ENCODE measurements at places on chromosomes 7 and 10.

GRCh38 chr10:78777466-78777865 is 291.3 kb upstream of the ZMIZ1 start:
- DNase-seq, result no peak

GRCh38 chr10:11608159-11609013 is 3.1 kb downstream of the USP6NL start:
- DNase-seq, result no peak

DNA sequence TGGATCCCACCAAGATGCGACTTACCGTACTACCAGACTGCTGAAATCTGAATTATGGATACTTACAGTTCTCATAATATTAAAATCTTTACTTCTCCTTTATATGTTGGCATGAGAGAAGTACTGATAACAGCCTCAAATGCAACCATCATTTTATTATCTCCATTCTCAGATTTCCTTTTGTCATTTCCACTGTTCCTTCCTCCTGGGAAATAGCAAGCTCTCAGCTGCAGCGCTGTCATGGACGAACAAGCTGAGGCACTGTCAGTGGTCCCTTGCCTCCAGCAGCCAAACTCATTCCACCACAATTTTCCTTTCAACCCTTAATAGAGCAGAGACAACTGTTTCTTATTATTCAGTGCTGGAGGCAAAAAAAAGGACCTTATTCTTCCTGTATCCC is 478.4 kb downstream of the ARL4A start:
- DNase-seq, result no peak

GRCh38 chr10:29595636-29596225 is 39.0 kb downstream of the SVIL start:
- DNase-seq, result no peak

DNA sequence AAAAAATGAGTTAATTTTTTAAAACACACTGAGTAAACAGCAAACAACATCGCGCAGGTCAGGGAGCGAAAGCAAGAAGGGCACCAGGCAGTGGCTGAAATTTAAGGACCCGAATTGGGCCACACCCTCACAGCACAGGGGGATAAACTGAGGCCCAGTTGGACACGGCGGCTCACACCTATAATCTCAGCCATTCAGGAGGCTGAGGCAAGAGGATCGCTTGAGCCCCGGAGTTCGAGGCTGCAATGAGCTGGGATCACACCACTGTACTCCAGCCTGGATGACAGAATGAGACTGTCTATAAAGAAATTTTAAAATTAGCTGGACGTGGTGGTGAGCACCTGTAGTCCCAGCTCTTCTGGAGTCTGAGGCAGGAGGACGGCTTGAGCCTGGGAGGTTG is 69.6 kb downstream of the PDGFA start:
- no peak for DNase-seq

DNA sequence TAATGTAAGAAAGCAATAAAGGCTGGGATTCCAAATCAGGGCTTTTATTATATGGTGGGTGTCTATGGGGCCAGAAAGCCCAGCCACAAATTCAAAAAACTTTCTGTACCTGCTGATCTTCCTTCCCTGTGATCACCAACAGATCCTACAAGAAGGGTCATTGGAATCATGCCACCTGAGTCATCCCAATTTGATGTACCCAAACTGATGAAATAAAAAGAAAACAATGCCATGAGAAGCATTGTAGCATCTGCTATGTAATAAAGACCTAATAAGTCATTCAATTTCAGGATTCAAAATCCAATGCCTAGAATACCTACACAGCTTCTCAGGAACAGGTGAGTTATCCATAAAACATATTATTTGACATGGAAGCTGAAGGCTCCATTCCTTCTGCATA is 228.8 kb downstream of the DKK1 start:
- DNase-seq, result no peak

- DNase-seq, result no peak
Observed at GRCh38 chr7:143381427-143382125, 431 bp downstream of the ZYX start.

DNA sequence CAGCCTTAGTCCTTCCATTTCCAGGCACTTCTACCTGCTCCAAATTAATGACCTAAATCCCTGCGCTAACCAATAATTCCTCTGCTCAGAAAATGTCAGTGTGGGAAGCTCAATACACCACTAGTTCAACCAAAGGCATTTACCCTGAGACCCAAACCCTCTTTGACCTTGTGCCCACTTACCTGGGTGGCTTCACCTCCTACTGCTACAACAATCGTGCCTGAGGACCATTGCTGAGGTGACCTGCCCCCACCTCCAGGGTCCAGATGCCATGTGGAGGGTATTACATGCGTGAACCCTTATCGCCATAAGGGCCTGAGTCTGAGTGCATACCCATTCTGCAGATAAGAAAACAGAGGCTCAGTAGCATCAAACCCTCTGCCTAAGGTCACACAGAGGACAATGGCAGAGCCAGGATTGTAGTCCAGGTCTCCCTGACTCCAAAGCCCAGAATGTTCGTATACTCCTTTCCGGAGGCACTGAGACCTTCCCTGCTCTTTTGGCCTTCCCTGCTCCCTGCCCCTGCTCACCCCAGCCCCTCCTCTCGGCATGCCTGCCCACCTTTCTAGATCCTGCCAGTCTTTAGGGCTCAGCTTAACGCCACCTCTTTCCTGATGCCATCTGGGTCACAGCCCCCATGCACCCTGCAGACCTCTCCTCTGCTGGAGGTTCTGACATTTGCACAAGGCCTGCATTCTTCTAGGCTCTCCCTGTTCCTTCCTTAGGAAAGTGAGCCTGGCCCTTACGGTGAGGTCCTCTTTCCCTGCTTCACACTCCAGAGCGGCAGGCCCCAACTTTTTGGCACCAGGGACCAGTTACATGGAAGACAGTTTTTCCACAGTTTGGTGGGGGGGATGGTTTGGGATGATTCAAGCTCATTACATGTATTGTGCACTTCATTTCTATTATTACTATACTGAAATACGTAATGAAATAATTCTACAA is 94.9 kb downstream of the CHST15 start:
- DNase-seq, result no peak

DNA sequence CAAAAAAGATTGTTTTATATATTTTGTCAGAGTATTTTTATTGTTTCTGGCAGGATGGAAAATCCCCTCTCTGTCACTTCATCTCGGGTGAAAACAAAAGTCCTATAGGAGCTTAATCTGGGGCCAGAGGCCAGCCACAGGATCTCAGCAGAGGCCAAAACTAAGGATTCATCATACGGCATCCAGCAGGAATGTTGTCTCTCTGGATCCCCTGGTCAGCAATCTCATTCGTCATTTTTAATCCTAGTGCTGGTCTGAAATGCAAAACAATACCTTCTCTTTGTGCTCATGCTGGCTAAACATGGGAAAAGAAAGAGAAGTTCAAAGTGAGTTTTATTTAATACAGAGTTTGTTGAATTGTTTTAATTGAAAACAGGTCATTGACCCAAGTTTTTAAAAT is 482.5 kb upstream of the AUTS2 start:
- DNase-seq, result no peak

- no peak for DNase-seq
Observed at GRCh38 chr7:127997226-127997922, 33.9 kb downstream of the LRRC4 start.

- no peak for DNase-seq
Observed at GRCh38 chr7:102864958-102865357, 47.8 kb upstream of the LRRC17 start.

GRCh38 chr7:154906736-154907355 is 96.1 kb downstream of the PAXIP1 start:
- DNase-seq, result no peak

GRCh38 chr10:64813391-64813790 is 1292.2 kb downstream of the REEP3 start:
- no peak for DNase-seq

GRCh38 chr7:17741426-17741825 is 198.9 kb downstream of the SNX13 start:
- DNase-seq, result no peak

GRCh38 chr7:133730360-133730759 is 396.8 kb upstream of the LRGUK start:
- no peak for DNase-seq

DNA sequence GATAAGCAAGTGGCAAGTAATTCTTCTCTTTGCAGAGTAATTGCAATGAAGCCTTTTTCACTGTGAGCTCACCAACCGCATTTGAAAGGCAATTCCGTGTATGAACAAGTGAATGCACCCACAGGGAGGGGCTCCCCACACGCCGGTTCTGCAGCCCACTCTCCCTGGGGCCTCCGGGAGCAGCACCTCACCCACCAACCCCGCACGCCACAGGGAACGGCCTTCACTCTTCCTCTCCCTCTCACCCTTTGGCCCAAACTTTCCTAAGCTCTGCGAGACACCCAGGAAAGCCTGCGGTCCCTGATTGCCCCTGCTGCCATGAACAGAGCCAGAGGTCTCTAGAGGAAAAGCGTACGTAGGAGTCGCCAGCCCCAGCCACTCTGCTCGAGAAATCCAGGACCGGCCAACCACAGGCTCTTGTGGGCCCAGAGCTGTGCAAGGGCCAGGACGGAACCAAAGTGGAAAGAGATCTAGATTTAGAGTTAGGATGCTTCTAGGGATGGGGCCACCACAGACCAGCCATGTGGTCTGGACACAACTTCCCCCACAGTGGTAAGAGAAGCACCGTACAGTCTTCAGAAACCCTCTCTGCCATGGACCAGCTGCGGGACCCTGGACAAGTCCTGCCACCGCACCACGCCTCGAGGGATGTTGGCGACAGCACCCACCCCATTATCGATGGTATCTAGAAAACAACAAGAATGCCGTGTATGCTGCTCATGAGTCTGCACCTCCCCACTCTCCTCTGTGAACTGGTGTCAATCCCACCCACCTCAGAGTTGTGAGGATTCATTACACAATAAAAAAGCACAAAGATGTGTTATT is 3.6 kb downstream of the WDR86 start:
- DNase-seq, result no peak

GRCh38 chr10:129933456-129934092 is 30.5 kb downstream of the EBF3 start:
- no peak for DNase-seq

- DNase-seq, result peak; percentile 67
Observed at GRCh38 chr7:96596120-96596826, 113.4 kb downstream of the SEM1 start.

GRCh38 chr10:2212244-2212834 is 475.0 kb upstream of the ADARB2 start:
- DNase-seq, result no peak

DNA sequence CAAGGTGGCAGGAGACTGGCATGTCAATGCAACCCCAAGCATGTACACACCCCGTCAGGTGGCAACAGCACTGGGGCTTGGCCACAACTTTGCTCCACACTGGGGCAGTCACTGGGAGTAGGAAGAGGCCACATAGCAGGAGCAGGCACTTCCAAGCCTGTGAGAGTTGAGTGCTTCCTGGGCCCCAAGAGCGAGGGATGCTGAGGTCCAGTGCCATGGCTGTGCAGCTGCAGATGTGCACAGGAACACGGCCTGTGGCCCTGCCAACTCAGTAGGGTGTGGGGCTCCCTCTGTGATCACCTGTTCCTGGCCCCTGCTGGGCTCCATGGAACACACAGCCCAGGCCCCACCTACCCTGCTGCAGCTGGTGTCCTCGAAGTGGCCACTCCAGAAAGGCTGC is 932.8 kb upstream of the SORCS1 start:
- DNase-seq, result no peak

- DNase-seq, result no peak
Observed at GRCh38 chr10:75143353-75143752, 31.9 kb downstream of the SAMD8 start.

DNA sequence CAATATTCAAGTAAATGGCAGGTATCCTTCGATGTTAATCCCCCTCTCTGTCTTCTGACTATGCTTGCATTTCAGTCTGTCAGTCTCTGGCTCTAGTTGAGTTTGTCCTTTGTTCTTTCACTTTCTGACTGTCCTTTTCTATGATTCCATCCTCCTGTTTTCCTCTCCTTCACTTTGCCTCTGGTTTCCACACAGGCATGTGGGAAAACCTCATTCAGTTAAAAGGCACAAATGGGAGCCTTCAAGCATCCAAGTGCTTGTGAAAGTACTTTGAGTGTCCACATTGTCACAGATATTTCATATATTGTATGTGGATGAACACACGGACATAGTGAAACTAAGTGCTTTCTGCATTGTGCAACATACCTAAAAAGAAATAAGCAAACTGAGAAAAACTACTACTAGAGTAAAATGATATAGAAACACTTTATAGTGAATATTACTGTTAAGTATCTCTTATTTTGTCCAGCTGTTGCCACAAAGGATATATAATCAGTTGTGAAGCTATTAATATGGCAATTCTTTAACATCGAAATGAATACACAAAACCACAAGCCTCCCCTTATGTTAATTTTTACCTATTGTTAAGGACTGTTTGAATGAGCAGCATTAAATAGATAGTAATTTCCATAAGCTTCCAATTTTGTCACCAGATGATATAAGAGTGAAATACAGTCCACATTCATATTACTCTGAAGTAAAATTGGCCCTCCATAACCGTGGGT is 71.7 kb downstream of the NRBF2 start:
- no peak for DNase-seq

DNA sequence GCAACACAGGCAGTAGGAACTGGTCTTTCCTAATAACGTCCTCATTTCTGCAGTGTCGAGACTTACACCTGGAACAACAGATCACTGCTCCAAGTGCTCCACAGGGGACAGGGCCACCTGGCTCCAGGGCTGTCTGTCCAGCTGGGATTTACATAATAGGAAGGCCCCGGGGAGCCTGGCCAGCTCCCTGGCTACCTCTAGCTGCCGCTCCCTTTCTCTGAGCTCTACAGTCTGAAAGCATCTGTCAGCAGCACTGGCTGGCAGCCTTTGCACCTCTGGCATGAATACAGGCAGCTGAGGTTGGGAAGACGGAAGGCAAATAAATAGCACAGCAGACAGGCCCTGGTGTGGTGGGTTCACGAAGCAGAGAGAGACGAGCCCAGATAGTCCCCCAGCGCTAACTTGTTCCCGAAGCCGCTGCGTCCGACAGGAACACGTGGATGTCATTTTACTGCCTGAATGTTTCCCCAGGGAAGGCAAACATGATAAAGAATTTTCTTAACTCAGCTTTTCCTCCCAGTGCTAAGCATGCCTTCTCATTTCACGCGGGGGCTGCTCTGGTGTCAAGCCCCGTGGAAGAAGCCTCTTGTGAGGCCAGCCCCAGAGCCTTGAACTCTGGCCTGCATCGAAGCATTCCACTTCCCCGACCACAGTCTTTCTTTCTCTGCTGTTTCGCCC is 105.4 kb downstream of the ITIH5 start:
- DNase-seq, result no peak

DNA sequence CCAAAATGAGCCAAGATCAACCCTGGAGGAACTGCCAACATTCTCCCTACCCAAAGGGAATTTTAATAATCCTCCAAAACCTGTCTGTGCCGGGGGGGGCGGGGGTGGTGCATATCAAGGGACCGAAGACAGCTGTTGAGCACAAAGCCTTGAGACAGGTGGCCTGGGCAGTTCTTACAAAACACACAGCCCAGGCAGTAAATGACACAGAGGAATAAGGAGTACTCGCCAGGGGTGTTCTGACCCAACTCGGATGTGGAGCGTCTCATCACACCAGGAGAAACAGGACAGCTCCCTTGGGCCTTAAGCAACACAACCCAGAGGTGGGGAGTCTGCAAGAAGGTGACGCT is 35.6 kb downstream of the PLAC9 start:
- DNase-seq, result no peak

- DNase-seq, result no peak
Observed at GRCh38 chr10:3467052-3467951, 294.7 kb upstream of the PITRM1 start.

All from NCI-H187 treated with DMSO at 0.1 percent for 48 hours (cell line).